ENCODE measurements at places on chromosomes 2 and 18.
A peak's percentile ranks its signal among the peaks of the same experiment; 100 is the strongest.

- DNase-seq = no peak
Observed at GRCh38 chr2:235706506-235706905, 212.7 kb downstream of the AGAP1 start.

- DNase-seq = no peak
Observed at GRCh38 chr2:213221957-213222356, 62.3 kb upstream of the SPAG16 start.

GRCh38 chr2:179936141-179936540 lies 71.0 kb downstream of the CWC22 start:
- no peak for DNase-seq

- DNase-seq = no peak
Observed at GRCh38 chr2:158042245-158042644, 59.4 kb upstream of the UPP2 start.

- no peak for DNase-seq
Observed at GRCh38 chr2:202038471-202039277, 5.0 kb downstream of the FZD7 start.

DNA sequence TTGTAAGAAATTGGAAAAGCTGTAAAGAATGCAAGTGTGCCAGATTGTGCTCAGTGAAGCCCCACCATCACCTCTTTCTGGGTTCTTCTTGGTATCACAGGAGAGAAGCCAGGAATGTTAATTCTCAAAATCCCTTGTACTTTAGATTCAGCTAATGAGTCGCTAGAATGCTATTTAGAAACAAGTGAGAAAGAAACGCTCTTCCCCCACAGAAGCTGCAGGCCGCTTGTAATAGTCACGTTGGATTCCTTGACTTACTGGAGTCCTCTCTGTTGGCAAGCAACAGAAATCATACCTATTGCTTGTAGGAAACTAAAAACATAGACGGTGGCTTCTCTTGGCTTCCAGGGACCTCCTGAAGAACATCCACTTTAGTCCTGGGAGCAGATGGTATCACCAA lies 375.6 kb upstream of the LRATD1 start:
- DNase-seq = no peak

DNA sequence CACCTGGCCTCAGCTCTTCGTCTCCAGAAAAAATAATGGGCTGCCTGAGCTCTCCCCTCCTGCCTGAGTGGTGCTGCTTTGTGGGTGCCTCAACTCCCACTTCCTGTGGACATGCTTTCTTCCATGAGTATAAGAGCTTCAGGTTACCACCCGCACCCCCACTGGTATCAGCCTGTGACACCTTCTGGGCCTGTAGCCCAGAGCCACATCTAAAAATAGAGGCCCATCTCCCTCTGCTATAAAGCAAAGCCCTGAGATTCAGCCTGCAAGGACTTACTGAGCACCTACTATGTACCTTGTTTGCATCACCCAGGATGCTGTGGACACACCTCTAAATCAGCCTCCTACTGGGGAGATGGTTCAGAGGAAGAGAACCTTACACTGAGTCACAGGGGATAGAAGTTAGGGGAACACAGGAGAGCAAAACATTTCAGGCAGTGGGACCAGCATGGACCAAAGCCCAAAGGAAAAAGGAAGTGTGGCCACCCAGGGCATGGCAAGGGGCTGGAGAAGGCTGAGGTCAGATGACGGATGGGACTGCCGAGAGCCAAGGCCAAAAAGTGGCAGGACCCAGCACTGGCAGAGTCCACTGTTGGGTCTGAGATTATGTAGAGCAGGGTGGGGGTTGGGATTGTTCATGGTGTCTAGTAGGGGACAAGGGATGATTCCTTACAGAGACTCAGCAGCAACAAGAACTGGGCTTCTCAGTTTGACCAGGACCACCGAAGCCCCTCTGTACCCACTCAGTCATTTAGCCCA lies 123.7 kb upstream of the PPP1CB start:
- DNase-seq = no peak

DNA sequence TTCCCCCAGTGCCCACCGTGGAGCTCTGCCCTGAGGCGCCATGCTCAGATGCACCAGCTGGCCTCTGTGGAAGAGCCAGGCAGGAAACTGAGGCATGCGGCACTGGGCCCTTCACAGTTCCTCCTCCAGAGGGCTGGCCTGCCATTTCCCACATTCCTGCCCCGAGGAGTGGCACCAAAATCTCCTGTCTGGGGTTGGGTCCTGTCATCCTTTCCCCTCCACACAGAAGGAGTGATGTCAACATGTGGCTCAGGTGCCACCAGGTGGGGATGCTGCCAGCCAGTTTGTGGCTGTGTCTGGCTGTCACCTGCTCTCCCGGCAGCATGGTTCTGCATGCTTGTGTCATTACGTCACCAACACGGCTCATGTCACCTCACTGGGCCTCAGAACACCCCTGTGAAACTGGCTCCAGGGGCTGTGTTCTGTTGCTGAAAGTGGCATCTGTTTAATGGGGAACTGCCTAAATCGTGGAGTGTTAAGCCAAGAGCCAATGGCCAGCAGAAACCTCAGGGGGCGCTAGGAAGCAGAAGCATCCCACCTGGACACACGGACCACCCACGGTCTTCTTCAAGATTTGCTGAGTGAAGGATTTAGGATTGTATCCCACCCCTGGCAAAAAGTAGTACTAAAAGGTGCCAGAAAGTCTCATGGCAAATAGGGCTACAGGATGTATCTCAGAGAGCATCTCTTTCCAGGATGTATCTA lies 51.3 kb downstream of the ZAP70 start:
- DNase-seq = no peak

- DNase-seq = peak; percentile 47
Observed at GRCh38 chr2:235270956-235271355, 222.9 kb upstream of the AGAP1 start.

GRCh38 chr18:13163167-13163927 lies 55.2 kb upstream of the LDLRAD4 start:
- no peak for DNase-seq

- DNase-seq = no peak
Observed at GRCh38 chr2:61962095-61962984, 56.9 kb downstream of the COMMD1 start.

DNA sequence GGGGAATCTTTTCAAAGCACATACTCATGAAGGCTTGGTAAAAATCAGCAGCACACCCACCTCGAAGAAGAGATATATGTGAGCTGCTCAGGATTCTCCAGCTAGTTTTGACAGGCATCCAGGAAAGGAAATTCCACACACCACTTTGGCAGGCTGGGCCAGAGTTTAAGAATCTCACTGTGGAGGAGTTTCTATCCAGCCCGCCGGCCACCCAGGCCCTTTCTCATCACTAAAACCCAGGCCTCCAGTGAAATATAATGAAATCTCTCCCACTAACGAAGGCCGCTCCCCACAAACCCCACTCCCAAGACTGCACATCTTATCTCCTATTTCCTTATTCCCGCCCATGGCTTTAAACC lies 202.0 kb downstream of the GLI2 start:
- DNase-seq = no peak

DNA sequence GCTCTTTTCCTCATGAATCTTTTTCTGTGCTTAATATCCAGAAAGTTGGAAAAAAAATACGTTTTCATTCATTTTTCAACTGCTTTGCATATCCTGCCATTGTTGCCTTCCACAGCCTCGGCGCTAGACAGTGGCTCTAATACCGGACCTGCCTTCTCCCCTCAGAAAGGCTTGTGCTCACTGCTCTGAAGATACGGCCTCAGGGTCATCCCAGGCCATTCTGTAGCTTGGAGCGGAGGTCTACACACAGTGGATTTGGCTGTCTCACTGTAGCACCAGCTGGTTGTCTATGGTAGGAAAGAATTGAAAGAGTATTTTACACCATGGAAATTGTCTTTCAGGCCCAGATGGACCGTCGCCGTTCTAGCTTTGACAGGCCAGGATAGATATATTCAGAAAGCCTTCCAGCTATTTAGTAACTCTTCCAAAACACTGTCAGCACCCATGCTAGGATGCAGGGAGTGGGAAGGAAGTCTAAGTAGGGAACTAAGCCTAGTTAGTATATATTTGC lies 242.0 kb downstream of the TMEM182 start:
- no peak for DNase-seq

DNA sequence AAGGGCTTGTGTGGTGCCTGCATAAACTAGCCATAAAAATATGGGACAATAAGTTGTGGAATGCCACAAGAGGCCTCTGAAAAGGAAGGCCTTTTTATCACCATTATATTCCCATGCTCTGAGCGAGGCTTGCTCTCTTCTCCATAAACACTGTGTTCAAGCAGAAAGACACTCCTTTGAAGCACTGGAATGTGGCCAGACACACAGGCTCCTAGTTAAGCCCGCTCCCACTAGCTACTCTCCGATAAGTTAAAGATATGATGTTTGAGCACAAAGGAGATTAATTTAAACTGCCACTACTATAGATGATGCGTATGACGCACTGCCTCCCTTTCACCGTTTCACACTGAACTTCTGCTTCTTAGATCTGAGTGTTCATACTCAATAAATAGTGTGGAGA lies 188.7 kb upstream of the TWIST2 start:
- DNase-seq = no peak

DNA sequence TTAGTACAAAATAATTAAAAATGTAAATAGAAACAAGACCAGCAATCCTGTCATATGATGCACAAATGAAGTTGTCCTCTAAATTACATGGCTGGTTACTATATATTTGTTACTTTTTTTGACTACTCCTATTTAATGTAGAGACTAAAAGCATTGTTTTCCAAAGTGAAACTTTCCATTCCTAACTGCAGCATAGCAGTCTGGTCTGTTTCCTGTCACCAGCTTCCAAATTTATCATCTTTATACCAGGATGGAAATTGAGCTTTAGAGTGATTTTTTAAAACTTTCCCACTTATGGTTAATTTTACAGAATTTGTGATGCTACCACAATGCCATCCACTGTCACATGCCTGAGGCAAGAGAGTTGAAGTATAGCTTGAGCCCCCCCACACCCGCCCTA lies 33.5 kb upstream of the RAB27B start:
- DNase-seq = no peak

- no peak for DNase-seq
Observed at GRCh38 chr2:189393440-189394111, 47.7 kb upstream of the WDR75 start.

DNA sequence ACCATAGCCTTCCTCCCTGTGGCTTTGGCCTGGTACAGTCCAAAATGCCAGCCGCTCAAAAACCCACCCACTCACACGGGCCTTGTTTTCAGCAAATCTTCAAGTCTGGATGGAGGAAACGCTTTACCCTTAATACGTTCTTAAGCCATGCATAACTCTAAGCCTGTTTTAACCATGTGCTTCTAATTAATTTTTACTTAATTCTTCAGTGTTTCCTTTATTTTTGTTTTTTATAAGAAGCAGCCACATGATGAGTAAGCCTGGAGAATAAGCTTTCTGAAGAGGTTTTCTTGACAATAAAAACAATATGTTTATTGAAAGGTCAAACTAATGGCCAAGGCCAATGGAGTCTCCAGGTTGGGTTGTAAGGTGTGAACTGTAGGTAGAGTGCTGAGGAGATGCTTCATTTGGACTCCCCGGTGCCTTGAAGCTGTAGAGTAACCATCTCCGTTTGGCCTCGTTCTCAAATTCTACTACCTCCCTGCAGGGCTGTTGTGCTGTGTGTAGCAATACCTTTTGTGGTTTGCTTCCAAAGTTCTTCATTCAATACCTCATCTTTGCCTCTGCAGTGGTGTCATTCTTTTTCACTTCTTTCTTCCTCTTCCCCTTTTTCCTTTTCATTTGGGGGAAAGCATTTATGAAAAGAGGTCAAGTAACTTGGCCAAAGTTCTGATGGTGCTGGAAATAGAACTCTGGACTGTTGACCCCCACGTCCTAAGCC lies 113.7 kb downstream of the PRKCE start:
- DNase-seq = no peak

DNA sequence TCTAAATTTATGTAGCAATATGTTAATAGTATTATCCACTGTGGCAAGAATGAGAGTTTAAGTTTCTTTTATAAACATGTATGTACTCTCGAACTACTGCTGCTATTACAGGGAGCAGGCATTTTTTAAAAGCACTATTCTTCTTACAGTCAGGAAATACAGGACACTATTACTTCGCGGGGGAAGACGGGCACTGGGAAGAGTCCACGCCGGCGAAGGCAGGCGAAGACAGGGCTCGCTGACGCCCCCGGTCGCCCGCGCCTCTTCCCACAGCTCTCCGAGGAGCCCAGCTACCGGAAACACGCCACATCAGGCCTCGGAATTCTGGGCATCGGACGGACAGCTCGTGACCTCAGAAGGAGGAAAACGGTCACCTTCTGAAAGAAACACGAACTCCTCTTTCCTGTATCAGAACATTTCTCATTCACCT lies 90.2 kb downstream of the FAM161A start:
- peak; percentile 39 for DNase-seq

DNA sequence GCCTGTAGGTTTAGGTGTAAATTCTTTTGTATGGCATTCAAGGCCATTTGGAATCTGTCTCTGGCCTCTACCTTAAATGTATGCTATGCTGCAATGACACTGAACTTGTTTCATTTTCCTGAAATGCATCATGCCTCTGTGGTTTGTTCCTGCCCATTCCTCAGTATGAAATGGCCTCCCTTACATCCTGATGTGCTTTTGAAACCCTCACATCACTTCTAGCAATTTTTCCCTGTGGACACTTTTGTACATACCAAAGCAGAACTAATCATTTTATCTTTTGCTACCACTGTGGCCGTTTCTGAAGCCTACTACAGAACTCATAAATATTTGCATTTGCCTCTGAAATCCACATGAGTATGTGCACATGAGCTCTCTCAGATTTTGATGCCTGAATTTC lies 557.2 kb downstream of the ERBB4 start:
- no peak for DNase-seq

DNA sequence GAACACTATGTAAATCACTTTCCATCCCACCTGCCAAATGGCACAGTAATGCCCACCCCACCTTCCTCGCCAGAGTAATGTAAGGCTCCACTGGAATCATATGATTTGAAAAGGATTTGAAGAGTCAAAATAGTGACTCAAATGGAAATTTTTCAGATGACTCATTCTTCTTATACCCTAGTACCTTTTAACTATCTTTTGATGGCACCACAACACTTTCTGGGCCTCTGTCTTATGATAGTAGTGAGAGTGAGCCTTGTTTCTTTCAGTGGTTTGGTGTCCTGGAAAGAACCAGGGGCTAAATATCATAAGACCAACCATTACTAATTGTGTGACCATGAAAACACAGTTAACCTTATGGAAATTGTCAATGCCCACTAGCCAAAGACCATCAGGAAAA lies 235.4 kb upstream of the SLC14A2 start:
- DNase-seq = no peak

- no peak for DNase-seq
Observed at GRCh38 chr2:241314226-241315092, 1.0 kb downstream of the HDLBP start.

Data from activated T-cell treated with anti-CD3 and anti-CD28 coated beads for 48 hours (primary cell).